ENCODE measurements at places on chromosomes 7 and 10.

GRCh38 chr7:158816995-158817394 is 12.3 kb downstream of the ESYT2 start:
- DNase-seq: no peak

DNA sequence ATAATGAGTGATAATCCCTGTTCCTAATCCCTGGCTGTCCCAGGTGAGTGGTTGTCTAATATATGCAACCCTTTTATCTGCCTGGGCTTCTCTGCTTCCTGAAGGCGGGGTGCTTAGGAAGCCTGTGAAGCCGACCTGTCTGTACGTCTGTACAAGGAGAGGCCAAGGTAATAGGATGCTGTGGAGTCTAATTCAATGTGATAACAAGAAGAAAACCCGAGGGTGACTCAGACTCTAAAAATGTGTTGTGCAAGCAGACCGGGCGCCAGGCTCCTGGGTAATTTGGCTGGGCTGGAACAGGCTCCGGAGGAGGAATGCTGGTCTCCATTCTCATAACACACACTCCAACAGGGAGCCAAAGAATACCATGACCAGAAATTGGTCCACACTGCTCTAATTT is 43.6 kb downstream of the THNSL1 start:
- no peak for DNase-seq

DNA sequence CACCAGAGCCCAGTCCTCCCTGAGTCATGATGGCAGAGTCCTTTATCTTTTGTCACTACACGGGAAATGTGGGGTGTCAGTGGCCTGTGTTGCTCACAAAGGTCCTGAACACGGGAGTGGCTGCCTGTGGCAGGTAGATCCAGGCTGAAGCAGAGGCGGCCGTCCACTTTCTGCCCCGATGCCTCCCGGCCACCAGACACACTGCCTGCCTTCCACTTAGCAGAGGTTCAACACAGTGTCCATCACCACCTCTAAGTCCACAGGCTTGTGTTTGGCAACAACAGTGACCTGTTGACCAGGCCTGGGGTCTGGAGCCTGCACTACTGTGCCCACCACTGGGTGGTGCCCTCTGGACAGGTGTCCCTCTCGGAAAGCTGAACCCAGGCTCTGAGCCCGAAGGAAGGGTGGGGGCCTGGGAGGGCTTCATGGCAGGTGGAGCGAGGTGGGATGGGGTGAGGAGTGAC is 49.9 kb upstream of the CAMK2B start:
- no peak for DNase-seq

GRCh38 chr7:151275813-151276577 is 27.5 kb upstream of the SMARCD3 start:
- DNase-seq: no peak

DNA sequence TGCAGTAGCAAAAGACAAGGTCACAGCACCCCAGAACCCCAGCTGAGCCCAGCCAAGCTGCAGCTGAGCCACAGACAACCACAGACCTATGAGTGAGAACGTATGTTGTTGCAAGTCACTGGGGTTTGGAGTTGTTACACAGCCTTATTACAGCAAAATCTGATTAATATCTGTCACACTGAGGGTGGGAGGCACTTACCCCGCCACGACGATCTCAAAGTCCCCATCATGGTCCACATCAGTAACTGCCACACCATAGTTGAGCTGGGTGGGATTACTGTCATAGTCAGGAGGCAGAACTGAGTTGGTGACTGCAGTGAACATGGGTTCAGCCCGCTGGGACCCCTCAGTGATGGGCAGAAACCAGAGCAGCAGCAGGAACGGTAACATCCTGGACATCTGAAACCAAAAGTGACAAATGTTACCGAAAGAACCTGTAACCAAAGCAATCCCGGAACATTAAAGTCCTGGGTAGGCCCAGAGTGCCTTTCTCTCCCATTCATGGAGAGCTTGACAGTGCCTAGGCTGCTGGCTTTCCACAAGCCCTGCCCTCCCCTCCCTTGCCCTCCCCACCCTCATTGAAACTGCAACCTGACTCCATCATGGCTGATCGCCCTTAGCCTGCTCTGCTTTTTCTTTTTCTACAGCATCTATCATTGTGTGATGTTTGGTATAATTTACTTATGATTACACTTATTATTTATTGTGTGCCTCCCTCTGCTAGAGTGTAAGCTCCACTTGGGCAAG is 19.3 kb downstream of the CRTAC1 start:
- DNase-seq: no peak

- DNase-seq: no peak
Measured at GRCh38 chr10:4196771-4197390, 411.9 kb upstream of the KLF6 start.

GRCh38 chr7:29126804-29127203 is 19.5 kb downstream of the CPVL start:
- DNase-seq: no peak

DNA sequence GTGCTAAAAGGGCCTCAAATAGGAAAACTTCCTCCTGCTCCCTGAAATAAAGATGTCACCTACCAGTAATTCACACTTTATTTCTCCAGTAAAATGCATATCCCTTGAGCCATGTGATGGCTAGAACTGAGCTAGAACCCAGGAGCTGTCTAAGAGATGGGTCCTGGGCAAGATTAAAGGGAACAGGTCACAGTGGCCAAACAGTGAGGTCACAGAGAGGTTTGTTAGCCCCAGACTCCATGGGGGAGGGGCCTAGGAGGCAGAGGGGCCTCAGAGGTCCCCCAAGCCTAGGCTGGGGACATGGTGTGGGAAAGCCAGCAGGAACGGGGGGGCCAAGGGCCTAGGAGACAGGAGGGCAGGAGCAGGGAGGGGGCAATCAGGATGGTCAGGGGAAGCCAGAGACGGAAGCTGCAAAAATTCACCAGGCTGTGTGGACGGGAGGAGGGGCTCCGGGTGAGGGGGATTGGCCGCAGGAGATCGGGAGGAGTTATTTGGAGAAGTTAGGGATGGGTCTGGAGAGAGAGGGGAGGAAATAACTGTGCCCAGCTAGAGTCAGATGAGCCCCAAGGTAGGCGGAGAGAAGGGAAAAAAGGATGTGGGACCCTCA is 3.3 kb downstream of the FBXO24 start:
- no peak for DNase-seq

- no peak for DNase-seq
Measured at GRCh38 chr7:742791-743190, 15.7 kb upstream of the PRKAR1B start.

- DNase-seq: peak; percentile 84
Measured at GRCh38 chr10:49606981-49607535, 3.1 kb upstream of the SLC18A3 start.

DNA sequence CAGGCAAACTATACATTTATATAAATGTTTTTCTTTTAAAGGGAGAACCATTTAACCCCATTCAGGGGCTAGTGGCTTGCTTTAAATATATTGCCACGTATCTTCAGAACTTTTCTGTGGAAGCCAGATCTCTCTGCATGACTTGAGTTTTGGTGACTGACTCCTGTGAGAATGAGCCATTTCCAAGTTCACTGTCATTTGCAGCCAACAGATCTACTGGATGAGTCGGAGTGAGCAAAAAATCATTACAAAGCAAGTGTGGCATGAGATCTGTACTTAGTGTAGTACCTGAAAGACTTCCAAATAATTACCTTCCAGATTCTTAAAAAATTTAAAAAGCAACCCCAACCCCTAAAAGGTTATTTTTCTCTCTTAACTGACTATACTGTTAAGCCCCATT is 45.6 kb downstream of the PDSS1 start:
- no peak for DNase-seq

DNA sequence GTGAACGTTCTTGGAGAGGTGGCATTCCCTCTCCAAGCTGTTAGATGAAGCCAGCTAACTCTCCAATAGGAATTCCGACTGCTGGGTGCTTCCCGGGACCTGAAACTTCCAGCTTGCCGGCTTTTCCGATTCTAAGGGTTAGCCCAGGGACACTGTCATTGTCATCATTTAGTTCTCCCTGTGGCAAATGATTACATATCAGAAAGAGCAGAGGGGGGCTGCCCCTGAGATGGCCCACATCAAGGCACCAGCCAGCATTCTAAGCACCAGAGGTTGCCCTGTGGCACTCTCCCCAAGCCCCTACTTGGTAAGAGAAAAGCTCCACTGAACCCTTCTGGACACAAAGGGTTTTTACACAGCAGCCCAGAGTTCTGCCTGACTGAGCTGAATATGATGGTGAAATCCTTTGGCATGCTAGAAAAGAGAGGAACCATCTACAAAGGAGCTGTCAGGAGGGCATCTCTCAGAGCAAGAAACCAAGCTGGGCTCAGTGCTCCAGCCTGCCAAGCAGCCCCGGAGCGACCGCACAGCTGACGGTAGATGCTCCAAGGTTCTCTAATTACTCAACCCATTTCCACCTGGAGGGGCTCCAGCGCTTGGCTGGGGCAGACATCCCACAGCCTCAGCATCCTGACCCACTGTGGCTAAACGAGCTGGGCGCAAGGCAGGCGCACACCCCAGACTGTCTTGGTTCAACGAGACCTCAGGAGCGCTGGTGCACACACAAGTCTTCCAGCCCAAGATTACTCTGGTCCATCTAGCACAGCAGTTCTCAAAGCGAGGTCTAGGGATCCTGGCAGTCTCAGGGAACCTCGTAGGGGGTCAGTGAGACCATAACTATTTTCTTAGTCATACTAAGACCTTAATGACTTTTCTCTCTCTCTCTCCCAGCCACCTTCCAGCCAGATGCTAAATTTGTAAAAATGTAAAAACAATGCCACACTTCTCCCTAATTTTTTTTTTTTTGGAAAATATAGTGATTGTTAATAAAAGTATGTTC is 160.5 kb downstream of the GFRA1 start:
- DNase-seq: no peak

DNA sequence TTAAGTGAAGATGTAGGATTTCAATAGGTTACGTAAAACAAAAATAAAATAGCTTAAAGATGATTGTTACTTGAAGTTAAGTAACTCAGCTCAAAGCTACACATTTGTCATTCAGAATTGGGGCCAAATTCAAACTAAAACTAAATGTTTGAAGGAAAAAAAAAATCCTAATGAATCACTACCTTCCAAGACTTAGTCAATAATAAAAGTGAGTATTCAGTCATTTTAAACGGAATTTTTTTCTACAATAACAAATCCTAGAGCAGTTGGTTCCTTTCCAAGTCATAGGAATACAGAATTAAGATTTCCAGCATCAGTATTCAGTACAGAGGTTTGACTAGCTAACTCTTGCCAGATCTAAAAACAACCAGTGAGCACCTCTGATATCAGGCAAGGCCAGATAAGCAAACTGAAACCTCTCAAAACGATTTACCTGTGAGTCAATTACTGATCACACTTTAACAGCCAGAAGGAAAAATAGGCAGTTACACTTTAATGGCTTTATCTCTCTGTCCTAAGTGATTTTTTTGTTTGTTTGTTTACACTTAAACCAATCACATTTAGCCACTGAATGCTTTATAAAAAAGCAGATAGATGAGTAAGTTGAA is 669.8 kb upstream of the ANKRD30A start:
- DNase-seq: no peak

DNA sequence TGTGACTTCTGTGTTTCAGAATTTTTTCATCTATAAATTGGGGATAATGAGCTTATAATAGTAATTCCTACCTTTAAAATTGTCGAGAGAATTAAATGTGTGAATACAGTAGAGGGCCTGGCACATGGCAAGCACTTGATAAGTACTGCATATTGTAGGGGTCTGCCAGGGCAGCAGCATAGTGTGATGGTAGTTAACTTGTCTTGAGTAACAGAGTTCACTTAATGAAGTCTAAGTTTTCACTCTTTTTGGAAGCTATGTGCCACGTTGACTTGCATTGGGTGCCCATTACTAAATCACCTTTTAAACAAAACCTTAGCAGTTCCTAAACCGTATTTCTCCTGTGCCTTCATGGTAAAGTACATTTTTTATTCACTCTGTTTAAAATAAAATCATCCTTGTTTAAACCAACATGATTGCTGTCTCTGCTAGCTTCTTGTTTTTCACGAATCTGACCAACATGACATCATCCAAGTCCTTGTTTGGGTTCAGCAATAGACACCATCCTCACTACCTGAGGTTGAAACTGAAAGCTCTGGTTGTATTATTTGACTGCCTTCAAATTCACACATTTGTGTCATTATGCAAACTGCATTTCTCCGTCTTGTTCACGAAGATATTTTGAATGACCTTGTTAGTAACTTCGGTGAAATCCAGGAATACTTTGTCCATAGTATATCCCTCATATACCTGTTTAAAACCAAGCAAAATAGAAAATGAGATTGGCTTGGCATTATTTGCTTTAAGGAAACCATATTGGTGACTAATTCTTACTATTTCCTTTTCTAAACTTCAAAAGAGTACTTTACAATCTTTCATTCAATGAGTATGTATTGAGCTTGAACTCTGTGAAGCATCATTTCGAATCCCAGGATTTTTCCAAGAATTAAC is 340.2 kb downstream of the SUGCT start:
- DNase-seq: no peak

DNA sequence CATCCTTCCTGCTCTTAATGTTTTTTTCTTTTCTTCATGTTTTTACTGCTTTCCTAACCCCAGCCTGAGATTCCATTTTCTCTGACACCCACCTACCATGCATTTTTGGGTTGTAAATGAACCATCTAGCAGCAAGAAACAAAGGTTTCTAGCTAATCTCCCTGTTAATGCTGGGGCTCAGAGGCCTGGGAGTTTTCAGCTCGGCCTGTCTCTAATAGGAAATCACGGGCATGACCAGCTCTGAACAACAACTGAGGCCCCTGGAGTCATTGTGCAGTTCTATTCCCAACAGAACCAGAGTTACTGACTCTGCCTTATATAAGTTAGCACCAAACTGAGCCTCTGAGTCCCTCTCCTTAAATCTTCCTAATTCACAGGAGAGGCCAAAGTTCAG is 134.8 kb downstream of the CFAP58 start:
- DNase-seq: no peak

- DNase-seq: peak; percentile 93
Measured at GRCh38 chr7:36487756-36488336, 98.2 kb downstream of the ANLN start.

- DNase-seq: no peak
Measured at GRCh38 chr10:110762849-110763211, 108.9 kb upstream of the PDCD4 start.

All from hematopoietic multipotent progenitor cell treated with erythropoietin and hydrocortisone succinate and interleukin-3 and kit ligand, for 6 days (in vitro differentiated cells).